ENCODE measurements at places on chromosomes 5 and 9. TPM values are rescaled to one million over a fixed set of nuclear protein-coding genes. Genes with fewer than 3 reads are reported as not detected.

The SPRY4 gene
- polyA plus RNA-seq, result 19.2 TPM

The SLC25A51 gene
- 14.6 TPM for polyA plus RNA-seq

The REEP2 gene
- 9.2 TPM for polyA plus RNA-seq

The SNX18 gene
- 2.7 TPM for polyA plus RNA-seq

The ANP32B gene
- polyA plus RNA-seq, result 37.5 TPM

The STPG3 gene
- not detected for polyA plus RNA-seq

The DIRAS2 gene
- not detected for polyA plus RNA-seq

The TMEM232 gene
- polyA plus RNA-seq, result 0.29 TPM

The TMEM252 gene
- not detected for polyA plus RNA-seq

The ZSWIM6 gene
- polyA plus RNA-seq, result 2.6 TPM

The TSPAN17 gene
- 20.0 TPM for polyA plus RNA-seq

The NOXA1 gene
- polyA plus RNA-seq, result 2.1 TPM

The SMAD5 gene
- polyA plus RNA-seq, result 27.2 TPM

The GHR gene
- 0.07 TPM for polyA plus RNA-seq

The PRUNE2 gene
- not detected for polyA plus RNA-seq

The CHSY3 gene
- polyA plus RNA-seq, result 0.26 TPM

The OGN gene
- polyA plus RNA-seq, result not detected

The CAMK2A gene
- polyA plus RNA-seq, result not detected

The TLE1 gene
- 109 TPM for polyA plus RNA-seq

The TEX48 gene
- not detected for polyA plus RNA-seq

The FAM81B gene
- polyA plus RNA-seq, result not detected

The LRRC70 gene
- polyA plus RNA-seq, result 0.05 TPM

The TAF1L gene
- polyA plus RNA-seq, result not detected

The PHF24 gene
- not detected for polyA plus RNA-seq

The LAMC3 gene
- polyA plus RNA-seq, result 0.57 TPM

The VAV2 gene
- 32.7 TPM for polyA plus RNA-seq
